Esophagus squamous epithelium (tissue), 5 donors: ENCODE measurements at places on chromosomes 3 and 15.

GRCh38 chr3:35971686-35972085, 332.4 kb downstream of the ARPP21 start:
- DNase-seq, result no peak

GRCh38 chr3:32280262-32280910, 41.9 kb downstream of the CMTM8 start:
- no peak for DNase-seq

- no peak for DNase-seq
These were observed 374.6 kb upstream of the CFAP20DC start for GRCh38 chr3:59424268-59425010.

GRCh38 chr15:39079296-39079847, 501.5 kb upstream of the THBS1 start:
- no peak for DNase-seq

DNA sequence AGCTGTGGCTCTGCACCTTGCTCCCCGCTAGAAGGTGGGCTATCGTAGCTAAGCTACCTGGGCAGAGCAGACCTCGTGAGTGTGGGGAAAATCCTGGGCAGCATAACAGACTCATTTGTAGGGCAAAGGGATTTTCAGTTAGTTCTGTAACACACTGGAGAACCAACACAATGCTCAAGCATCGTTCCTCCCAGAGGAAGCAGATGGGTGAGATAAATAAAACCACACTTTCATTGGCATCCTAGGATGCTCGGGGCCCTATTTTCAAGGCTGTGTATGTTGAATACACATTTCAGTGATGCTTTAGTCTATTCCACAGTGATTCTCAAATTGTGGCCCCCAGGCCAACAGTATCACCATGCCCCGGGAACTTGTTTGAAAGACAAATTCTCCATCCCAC, 20.0 kb downstream of the LIPC start:
- no peak for DNase-seq

DNA sequence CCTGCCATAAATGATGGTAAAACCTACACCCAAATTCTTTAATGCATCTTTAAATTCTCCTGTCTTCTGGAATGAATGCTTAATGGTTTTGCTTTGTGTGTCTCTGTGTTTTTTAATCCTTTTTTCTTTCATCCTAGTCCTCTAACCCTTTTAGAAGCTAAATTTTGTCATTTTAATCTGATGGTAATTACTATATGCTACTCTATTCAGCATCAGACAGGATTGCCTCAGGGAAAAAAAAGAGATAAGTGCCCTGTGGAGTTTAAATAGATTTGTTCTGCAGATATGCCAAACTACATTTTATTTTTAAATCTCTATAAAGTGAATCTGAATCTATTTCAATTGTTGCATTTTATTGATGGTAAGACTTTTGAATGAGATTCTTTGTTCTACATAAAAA, 966.8 kb downstream of the NSUN3 start:
- DNase-seq, result no peak

GRCh38 chr3:170469151-170470062, 50.7 kb downstream of the CLDN11 start:
- DNase-seq, result no peak

DNA sequence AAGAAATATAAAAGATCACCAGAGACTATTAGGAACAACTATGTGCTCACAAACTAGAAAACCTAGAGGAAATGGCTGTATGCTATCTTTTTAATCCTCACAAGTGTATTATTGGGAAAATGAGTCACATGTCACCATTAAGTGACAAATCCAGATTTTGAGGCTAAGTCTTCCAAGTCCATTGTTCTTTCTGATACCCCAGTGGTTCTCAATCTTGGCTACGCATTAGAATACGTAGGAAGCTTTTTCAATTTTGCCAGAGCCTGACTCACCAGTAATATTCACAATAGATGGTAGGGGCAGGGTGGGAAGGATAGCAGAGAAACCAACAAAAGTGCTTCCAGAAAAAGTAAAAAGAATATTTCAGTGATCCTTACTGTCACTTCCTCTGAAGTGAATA, 117.0 kb downstream of the FILIP1L start:
- DNase-seq, result no peak

DNA sequence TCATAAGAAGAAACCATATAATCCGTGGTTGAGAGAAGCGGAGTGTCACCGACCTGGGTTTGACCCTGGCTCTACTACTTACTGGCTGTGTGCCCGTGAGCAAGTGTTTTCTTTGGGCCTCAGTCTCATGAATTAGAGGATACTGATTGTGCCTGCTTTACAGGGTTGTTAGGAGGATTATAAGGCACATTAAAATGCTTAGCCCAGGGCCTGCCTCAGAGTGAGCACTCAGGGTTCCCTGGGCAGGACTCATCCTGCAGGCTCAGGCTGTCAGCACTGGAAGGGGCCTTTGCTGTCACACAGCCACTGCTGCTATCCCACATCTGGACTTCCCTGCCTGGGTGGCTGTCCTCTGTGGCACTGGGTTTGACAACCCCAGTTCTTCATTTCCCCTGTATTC, 4.7 kb downstream of the PLA2G4F start:
- no peak for DNase-seq

DNA sequence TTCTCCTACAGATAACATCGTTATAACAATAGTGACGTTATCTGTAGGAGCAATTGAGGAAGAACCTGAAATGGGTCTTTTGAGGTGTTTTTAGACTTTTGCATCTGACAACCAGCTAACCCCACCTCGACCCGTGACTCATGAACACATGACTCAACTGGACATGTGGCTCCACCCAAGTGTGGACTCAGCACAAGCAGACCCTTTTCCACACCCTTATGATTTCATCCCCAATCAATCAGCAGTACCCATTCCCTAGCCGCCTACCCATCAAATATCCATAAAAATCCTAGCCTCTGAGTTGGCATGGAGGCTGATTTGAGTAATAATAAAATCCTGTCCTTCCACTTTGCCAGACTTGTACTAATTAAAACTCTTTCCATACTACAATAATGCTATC, 255.4 kb downstream of the ARPP21 start:
- DNase-seq, result no peak

DNA sequence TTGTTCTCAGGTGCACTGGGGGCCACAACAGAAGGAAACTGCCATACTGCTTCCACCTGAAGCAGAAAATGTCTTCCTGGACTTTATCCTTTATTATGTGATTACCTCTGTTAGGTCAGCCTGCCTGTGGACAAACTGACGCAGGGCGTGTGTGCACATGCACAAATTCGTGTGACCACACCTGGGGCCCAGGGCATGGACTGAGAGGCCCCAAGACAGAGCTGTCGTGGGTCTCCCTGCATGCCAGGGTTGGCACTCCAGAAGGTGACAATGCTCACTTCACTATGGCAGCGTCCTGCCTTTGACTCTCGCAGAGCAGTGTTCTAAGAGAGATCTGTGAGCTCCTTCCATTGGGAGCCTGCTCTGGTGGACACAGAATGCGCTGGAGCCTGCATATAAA, 34.5 kb downstream of the CCDC12 start:
- no peak for DNase-seq

GRCh38 chr3:37712918-37713817, 148.5 kb upstream of the CTDSPL start:
- DNase-seq, result no peak

DNA sequence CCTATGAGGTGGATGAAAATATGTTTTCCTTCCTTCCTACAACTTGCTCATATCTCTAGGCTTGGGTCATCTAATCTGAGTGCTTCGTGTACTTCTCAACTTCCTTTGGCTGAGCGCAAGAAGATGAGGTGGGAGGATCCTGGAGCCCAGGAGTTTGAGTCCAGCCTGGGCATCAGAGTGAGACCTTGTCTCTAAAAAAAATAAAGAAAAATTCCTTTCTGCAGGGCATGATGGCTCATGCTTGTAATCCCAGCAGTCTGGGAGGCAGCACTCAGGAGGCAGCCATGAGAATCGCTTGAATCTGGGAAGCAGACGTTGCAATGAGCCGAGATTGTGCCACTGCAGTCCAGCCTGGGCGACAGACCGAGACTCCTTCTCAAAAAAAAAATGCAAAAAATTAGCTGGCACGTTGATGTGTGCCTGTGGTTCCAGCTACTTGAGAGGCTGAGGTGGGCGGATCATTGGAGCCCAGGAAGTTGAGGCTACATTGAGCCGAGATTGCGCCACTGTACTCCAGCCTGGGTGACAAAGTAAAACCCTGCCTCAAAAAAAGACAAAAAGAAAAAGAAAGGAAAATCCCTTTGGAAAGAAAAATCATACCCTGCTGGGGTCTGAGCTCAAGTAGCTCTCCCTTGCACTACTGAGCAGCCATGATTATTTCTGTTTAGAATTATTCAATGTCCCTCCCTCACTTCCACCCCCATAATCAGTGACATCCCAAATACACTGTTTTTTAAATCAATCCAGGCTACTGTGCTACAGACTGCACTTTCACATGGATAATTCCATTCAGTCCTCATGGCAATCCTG, 28.0 kb upstream of the RAB11A start:
- DNase-seq, result no peak

DNA sequence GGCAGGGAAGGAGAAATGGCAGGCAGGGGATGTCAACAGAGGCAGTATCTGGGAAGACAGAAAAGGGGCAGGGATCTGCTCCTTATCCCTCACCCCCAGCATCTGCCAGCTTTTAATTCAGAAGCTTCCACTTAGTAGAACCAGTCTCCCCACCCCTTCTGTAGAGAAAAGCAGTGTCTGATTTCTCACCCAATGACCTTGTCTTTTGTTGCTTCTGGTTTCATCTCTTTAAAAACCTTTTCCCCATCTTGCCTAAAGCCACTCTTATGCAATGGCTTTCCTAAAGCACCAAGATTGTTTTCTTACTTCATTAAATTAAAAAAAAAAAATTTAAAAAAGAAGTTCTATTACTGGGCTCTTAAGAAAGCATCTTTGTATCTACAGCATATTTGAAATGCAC, 27.8 kb downstream of the ARHGEF3 start:
- no peak for DNase-seq

- DNase-seq, result no peak
These were observed 62.3 kb downstream of the GALK2 start for GRCh38 chr15:49232236-49232806.

GRCh38 chr15:85745023-85745422, 49.7 kb downstream of the KLHL25 start:
- no peak for DNase-seq

DNA sequence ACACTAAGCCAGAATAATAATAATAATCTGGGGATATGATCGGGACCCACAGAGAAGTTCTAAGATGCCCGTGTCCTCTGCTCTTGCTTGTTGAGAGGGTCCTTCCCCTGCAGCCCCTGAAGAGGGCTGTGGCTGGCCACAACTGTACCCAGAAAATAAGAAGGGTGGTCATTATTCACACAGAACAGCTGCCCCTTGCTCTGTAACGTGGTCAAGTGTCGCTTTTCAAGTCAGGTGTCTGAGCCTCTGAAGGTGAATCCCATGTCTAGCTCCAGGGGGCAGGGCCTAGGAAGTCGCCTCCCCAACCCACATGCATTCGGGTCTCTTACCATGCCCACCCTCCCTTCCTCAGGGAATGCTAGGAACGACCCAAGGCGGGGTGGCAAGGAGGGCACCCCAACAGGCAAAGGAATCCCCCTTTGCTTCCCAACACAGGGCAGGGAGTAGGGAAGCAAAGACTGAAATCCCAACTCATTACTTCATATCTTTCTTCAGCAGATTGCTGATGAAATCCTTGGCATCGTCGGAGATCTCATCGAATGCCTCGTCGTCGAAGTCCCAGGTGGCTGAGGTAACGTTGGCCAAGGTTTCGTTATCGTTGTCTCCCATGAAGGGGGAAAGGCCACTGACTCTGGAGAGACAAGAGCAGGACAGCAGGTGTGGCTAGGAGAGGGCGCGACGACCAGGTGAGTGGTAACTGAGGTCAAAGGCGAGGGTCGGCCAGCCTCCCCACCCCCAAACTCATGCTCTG, 44.3 kb upstream of the HACD2 start:
- DNase-seq, result no peak

DNA sequence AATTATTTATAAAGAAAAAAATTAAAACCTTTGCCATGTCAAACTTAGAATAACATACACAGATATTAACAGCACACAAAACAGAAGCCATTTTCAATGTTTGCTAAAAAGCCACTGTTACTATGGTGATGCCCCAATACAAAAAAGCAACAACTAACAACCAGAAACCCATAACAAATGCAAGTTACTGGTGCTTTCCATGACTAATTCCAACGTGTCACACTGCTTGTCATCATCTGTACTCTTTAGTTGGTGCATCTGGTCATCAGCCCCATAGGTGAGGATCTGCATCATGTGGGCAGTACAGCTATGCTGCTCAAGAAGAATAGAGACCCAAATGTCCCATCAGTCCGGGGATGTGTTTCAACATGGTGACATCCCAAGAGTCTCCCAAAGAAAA, 52.8 kb downstream of the ATP8B4 start:
- DNase-seq, result no peak
